HS-27A (cell line): ENCODE measurements at places on chromosomes 2 and 18.

DNA sequence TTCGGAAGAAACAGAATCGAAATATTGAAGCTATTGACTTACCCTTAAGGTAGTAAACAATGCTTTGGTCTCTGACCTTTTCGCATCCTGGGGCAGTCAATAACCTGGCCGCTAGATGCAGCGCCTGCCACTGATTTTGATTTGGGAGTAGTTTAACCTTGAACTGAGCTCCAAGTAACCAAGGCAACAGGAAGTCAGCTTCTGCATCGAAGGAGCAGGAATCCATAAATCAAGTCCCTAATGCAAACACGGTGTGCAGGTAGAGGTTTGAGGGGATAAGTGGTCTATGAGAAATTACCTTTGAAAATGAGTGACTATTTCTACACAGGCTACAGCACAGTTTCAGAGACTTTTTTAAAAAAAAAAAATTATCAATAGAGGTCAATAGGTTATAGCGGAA, 353.5 kb downstream of the SETBP1 start:
- DNase-seq = no peak

DNA sequence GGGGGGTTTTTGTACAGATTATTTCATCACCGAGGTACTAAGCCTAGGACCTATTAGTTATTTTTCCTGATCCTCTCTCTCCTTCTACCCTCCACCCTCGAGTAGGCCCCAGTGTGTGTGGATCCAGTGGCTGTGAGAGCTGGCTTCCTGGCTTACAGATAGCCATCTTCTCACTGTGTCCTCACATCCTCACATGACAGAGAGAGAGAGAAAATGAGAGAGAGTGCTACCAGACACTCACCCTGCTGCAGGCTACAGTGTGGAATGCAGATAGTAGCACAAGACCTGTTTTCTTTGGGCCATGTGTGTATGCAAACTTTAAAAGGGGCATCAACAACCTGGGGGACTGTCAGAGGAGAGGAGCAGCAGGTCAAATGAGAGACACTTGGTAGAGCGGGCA, 9.5 kb downstream of the KCNK3 start:
- no peak for DNase-seq

DNA sequence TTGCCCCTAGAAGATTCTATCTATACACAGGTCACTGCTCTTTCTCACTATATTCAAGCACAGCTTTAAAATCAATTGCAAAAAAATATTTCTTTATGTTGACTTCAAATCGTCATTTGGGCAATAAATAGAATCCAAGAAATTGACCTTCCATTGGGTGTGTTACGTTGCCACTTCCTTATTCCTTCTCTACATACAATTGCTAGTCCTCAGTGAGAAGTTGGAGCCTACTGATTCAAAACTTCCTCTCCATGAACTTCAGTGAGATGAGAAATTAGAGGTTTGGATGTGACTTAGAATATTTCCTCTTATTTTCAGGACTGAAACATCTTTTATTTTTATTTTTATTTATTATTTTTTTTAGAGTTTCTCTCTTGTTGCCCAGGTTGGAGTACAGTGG, 40.3 kb downstream of the PMAIP1 start:
- no peak for DNase-seq

- no peak for DNase-seq
Measured at GRCh38 chr2:180385601-180386201, 378.6 kb upstream of the CWC22 start.

GRCh38 chr2:191115391-191115790, 35.4 kb downstream of the STAT4 start:
- no peak for DNase-seq

- DNase-seq = no peak
Measured at GRCh38 chr18:61554117-61554776, 221.0 kb downstream of the CDH20 start.

DNA sequence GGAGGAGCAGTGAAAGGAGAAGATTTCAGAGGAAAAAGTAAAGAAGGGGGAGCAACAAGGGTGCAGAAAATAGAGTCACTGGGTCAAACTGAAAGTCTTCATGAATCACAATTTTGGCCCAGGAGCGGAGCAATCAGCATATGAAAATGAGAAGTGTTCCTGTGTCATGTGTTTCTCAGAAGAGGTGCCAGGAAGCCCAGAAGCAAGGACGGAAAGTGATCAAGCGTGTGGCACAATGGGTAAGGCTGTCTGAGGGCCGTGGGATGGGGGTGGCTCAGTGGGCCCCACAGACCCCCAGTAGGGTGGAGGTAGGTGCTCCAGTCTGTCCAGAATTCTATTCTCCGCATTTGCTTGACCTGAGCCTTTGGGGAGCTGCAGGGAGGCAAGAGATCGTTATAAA, 44.2 kb downstream of the SP140 start:
- no peak for DNase-seq

DNA sequence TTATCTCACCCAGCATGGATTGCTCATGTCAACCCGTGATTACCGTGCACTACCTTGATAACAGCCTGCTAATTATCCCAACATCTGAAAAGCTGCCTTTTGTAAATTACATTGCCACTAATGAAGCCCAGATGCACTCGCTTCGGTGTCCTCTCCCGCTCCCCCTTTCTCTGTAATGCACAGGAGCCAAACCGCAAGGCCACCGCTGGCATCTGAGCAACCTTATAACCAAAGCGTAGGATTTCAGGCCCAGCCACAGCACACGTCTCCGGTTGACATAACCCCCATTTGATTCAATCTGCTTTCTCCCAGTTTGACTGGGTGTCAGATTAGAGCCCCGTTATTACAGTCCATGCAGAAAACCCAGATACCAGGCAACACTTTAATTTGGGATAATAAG, 341.2 kb downstream of the ALK start:
- no peak for DNase-seq

- no peak for DNase-seq
Measured at GRCh38 chr18:45376193-45376592, 239.1 kb upstream of the SLC14A2 start.
